GDM1 (cell line): ENCODE measurements at places on chromosomes 4 and X.

GRCh38 chr4:26466578-26467270, 23.6 kb downstream of the CCKAR start:
- DNase-seq = no peak

GRCh38 chr4:87047281-87047798, 112.5 kb downstream of the AFF1 start:
- DNase-seq = no peak

DNA sequence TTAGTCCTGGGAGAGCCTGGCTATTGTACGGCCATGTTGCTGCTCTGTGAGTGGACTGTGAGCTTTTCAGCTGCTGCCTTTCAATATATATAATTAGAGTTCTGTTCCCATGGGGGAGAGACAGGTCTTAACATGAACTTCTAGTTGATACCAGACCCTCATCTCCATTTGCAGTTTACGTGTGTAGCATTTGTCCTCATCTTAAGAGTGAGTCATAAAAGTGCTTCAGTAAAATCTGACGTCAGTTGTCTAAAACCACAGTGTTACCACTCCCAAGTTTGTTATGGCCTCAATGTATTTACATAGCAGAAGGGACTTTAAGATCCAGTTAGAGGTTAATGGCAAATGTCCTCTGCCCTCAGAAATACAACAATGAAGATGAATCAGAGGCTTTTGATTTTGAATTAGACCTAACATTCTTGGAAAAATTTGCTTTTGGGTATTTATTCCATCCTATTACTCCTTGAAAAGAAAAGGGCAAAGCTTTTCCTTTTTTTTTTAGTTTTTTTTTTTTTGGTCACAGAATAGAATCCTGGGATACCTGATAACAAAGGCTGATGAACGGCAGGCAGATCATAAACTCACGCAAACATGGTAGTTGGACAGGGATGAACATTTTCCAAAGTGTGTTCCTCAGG, 38.6 kb downstream of the PHOX2B start:
- DNase-seq = no peak

- no peak for DNase-seq
Observed at GRCh38 chr4:187366530-187366929, 629.0 kb upstream of the ZFP42 start.

DNA sequence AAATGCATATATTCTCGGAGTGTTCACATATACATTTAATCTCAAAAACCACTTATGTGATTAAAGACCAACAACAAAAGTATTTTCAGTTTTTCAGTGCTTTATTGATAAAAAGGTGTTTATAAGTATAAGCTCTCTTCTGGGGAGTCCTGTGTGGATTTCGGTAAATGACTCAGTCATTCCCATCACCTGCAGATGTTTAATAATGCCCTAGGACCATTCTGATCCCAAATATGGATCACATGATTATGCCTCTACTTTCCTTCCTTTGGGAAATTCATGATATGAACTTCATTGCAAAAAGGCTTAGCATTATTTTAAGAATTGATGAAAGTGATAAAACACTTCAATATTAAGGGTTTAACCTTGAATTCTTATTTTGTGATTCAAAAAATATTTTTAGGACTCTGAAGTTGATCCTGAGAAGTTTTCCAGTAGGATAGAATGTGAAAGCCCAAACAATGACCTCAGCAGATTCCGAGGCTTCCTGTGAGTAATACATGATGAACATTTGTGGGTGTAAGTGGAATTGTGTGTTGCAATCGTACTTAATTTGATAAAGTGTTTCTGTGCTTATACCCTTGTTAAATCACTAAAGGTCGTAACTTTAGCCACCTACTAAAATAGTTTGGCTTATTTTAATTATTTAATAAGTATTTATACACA, 40.2 kb downstream of the ATP10D start:
- DNase-seq = no peak

GRCh38 chr4:73964862-73965611, 16.8 kb downstream of the PF4 start:
- no peak for DNase-seq

- no peak for DNase-seq
Observed at GRCh38 chr4:7347981-7348380, 86.7 kb downstream of the PSAPL1 start.

GRCh38 chr4:150135134-150135772, 57.0 kb downstream of the DCLK2 start:
- DNase-seq = no peak

DNA sequence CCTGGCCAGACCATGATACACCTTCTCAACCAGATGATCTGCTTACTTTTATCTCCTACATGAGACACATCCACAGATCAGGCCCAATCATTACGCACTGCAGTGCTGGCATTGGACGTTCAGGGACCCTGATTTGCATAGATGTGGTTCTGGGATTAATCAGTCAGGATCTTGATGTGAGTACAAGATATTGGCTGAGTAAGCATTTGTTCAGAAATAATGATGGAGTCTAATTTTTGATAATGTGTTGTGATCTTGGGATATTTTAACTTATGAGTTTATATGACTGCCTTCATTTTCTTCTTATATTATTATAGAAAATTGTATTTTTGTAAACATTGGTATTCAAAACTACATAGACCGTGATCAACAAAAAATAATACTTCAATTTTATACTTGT, 39.4 kb downstream of the SLC10A6 start:
- DNase-seq = no peak

DNA sequence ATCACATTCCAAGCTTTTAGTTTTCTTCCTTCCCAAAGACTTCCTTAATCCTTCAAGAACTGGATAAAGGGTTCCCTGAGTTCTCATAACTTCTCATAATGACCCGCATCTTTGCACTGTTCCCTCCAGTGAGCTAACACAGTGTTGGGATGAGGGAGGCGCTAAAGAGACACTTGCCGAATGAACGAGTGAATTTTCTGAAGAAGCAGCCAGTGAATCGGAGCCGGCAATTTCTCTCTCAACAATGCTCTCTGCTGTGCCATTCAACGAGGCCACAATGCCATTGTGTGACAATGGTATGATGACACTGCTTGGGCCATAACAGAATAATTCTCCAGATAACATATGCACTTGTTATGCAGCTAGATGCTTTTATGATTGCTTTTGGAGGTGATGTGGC, 51.4 kb upstream of the ZFP42 start:
- no peak for DNase-seq

DNA sequence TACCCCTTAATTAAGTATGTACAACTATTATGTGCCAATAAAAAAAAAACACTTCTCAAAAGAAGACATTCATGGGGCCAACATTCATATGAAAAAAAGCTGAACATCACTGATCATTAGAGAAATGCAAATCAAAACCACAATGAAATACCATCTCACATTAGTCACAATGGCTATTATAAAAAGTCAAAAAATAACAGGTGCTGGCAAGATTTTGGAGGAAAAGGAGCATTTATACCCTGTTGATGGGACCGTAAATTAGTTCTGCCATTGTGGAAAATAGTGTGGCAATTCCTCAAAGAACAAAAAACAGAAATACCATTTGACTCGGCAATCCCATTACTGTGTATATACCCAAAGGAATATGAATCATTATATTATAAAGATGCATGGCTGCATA, 229.9 kb downstream of the PAPSS1 start:
- DNase-seq = no peak

GRCh38 chr4:6938237-6938636, 28.6 kb downstream of the TBC1D14 start:
- DNase-seq = peak; percentile 76

DNA sequence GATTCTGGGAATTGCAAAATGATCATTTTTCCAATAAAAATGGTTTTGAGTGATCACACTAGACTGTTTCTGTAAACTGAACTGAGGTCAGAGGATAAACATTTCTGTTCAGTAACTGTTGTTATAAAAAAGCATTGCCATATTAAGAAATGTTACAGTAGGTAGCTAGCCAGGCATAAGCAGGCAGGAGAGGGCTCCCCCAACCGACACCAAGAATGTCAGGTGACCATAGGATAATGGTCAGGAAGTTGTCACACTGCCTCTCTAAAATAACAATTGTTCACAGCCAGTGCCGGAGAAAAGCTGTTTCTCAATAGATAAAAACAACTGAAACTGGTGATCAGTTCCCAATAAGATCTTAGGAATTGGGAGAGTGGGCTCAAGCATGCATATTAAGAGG, 306.2 kb upstream of the SLIT2 start:
- DNase-seq = no peak

DNA sequence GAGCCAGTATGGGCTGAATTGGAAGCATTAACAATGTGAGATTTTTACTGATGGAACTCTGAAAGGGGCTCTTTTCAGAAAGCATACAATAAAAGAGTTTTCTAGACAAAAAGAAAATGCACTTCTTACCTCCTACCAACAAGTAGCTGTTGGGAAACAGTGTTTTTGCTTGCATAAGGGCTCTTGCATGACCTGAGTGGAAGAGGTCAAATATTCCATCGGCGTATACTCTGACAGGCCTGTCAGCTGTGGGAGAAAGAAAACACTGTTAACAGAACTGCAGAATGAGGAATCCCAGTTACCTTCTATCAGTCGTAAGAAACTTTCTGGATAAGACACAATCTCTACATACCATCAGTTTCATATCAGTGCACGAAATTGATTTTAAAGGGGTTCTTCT, 39.5 kb downstream of the PCYT1B start:
- DNase-seq = no peak

- no peak for DNase-seq
Observed at GRCh38 chrX:153539979-153540358, 22.5 kb downstream of the ATP2B3 start.

GRCh38 chrX:30568136-30568535, 9.4 kb downstream of the TASL start:
- no peak for DNase-seq

- DNase-seq = no peak
Observed at GRCh38 chr4:23763559-23763958, 126.3 kb downstream of the PPARGC1A start.

GRCh38 chr4:17636341-17636695, 21.9 kb downstream of the MED28 start:
- no peak for DNase-seq

DNA sequence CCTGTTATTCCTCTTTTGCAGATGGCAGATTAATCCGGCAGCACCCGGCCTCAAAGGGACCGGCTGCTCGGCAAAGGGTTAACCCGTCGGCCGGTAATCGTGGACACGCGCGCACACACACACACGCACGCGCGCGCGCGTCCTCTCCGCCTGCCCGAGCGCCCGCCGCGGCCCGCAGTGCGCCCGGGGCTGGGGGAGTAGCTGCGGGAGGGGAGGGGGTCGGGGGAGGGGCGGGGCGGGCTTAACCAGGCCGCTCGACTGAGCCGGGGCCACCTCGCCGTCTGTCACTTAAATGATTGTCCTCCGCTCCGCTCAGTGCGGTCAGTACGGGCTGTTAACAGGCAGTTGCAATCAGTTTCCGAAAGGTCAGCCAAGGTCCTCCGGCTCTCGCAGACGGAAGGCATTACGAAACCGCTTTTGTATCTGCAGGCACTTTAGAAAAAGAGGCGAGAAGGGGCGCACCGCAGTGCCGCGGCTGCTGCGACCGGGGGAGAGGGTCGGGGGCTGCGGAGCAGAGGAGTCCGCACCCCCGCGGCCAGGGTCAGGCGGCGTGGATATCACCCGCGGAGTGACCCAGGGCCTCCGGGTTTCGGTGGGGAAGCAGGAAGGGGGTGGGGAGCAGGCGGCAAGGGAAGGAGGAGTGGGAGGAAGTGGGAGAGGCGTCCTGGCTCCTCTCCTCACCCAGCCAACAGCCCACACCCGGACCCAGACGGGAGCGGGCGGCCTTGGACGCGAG, 57.3 kb upstream of the BCOR start:
- DNase-seq = peak; percentile 13

DNA sequence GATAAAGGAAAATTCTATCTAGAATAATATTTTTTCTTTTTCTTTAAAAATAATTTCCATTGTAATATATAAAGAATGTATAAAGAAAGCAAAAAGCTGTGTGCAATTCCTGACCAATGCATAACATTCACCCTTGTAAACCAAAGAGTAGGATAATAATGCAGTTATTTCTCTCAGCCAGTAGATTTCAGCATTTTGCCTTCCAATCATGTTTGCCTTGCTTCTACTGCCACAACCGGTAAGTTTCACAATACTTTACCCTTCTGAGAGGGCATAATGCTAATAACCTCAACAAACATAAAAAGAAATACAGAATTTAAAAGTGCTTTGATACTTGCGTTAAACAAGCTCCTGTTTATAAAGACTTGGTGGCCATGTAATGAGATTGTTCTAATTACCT, 59.9 kb downstream of the CHIC2 start:
- no peak for DNase-seq

DNA sequence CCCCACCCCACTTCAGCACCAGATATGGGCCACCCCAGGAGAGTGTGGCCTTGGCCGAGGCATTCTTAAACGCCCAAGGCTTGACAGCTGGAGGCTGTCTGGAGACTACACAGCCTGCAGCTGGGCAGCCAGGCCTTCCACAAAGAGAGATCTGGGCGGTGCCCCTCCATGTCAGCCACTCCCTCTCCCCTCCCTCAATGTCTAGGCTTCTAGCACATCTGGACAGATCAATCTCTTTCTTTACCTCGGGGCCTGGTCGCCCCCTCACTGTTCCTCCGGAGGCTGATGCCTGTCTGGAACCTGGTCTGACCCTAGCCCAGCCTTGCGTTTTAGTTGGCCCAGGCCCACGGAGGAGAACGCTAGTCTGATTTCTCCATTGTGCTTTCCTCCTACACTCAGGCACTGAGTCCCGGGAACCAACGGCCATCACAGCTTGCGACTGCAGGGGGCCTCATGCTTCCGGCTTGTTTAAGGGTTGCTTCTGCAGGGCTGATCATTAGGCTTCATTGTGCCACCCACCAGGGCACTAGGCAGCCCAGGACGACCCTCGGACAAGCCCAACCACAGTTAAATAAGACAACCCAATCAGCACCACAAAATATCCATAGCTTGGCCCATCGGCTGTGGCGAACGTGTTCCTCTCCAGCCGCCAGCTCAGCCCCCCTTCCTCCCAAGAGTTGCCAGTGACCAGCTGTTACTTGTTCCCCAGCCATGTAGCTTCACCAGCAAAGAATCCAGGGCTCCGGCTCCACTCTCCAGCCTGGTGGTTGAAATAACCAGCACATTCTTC, 200.6 kb downstream of the BCOR start:
- DNase-seq = no peak

- no peak for DNase-seq
Observed at GRCh38 chr4:119070301-119070700, 65.3 kb upstream of the MYOZ2 start.

DNA sequence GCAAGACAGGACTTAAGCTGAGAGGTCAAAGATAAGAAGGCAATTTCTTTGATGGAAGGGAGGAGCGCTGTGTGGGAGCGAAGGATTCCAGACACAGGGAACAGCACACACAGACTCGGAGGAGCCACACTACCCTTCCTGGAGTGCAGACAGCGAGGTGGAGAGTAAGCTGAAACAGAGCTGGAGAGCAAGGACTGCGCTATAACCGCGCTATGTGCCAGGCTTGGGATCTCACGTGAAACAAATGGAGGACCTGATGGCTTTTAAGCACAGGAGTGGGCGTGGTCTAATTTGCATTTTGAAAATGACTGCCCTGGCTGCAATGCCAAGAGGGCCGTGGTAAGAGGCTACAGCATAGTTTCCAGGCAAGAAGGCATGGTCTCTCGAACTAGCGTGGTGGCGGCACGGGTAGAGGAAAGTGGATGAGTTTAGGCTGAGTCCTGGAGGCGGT, 113.9 kb upstream of the SORBS2 start:
- DNase-seq = no peak

GRCh38 chrX:71098951-71099506, 3.4 kb downstream of the FOXO4 start:
- no peak for DNase-seq

GRCh38 chr4:173936861-173937260, 346.6 kb downstream of the FBXO8 start:
- DNase-seq = no peak

GRCh38 chrX:40091691-40092421, 5.9 kb downstream of the BCOR start:
- no peak for DNase-seq
